Upper lobe of right lung (tissue), 1 donor: ENCODE measurements at places on chromosomes 1 and 21. TPM values are rescaled to one million over a fixed set of nuclear protein-coding genes. Genes with fewer than 3 reads are reported as not detected.

Gene ZBTB21
- total RNA-seq = 17.8 TPM

Gene TNFRSF8
- 1.8 TPM for total RNA-seq

Gene CSMD2
- total RNA-seq = 0.67 TPM

Gene COL11A1
- 1.7 TPM for total RNA-seq

Gene HSPA6
- 10.9 TPM for total RNA-seq

Gene TFF3
- 19.6 TPM for total RNA-seq

Gene TYW3
- 18.4 TPM for total RNA-seq

GRCh38 chr1:66003690-66004089 lies 211.0 kb downstream of the PDE4B start:
- DNase-seq = no peak

DNA sequence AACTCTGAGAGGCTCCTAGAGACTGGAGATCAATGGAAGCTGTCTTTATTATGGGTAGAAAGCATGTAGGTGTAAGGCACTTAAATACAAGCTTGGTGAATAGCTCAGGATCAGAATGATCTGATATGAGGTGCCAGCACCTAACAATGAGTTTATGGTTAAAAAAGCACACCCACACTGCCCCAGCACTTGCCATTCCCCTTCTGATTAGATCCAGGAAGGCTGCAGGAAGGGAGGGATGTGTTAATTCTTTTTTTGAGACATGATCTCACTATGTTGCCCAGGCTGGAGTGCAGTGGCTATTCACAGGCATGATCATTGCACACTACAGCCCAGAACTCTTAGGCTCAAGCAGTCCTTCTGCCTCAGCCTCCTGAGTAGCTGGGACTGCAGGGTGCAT lies 71.8 kb upstream of the IVNS1ABP start:
- no peak for DNase-seq

- DNase-seq = no peak
Measured at GRCh38 chr1:39689635-39690034, 1.6 kb downstream of the HPCAL4 start.

DNA sequence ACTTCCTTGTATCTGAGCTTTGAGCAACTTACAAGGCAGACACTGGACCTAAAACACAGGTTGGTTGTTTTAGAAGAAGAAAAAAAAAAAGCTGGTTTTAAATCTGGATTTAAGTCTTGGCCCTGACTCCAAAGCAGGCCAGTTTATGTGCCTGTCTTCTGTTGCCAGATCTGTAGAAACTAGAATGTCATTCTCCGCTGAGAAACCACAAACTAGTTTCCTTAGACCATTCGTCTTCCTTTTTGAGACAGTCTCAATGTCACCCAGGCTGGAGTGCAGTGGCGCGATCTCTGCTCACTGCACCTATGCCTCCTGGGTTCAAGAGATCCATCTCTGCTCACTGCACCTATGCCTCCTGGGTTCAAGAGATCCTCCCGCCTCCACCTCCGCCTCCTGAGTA lies 33.9 kb downstream of the APP start:
- no peak for DNase-seq

DNA sequence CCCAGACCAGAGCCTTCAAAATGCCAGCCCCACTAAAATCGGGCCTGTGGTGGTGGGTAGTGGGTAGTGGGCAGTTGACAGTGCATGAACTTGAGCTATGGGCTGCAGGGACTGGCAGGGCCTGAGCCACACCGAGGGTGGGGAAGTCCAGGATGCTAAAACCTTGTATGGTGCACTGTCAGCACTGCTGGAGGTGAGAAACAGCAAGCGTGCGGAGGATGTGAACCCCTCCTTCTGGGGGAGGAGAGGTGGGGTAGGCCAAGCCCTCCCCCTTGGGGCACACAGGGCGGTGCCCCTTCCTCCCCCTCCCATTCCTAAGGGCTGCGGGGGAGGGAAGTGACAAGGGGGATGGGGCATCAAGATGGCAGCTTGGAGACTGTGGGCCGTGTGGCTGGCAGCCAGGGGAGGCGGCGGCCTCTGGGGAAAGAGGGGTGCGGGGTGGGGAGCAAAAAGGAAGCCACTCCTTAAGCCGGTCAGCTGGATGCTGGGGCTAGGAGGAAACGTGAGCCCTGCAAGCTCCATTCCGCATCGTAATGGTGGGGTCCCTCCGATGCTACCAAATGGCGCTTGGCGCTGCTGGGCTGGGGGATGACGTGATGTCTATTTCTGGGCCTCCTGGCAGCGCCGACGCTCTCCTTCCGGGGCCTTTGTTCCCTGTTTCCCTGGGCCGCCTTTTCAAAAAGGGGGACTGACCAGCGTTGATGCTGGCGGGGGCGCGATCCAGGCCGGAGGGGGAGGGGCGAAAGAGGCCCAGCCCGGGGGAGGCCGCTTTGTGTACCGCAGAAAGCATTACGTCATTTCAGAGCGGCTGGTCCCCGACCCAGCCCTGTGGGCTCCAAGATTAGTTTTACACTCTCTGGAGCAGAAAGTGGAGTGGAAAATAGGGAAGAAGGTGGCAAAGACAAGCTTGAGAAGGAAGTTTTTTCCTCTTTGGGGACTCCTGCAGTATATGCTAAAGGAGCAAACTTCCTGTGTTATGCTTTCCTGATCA lies 809 bp downstream of the SYT11 start:
- DNase-seq = peak; percentile 74

- no peak for DNase-seq
Measured at GRCh38 chr1:224302947-224303346, 27.0 kb downstream of the NVL start.

GRCh38 chr1:11787251-11787803 lies 18.4 kb downstream of the MTHFR start:
- peak; percentile 88 for DNase-seq

- DNase-seq = no peak
Measured at GRCh38 chr1:155834296-155834926, 22.6 kb downstream of the GON4L start.

DNA sequence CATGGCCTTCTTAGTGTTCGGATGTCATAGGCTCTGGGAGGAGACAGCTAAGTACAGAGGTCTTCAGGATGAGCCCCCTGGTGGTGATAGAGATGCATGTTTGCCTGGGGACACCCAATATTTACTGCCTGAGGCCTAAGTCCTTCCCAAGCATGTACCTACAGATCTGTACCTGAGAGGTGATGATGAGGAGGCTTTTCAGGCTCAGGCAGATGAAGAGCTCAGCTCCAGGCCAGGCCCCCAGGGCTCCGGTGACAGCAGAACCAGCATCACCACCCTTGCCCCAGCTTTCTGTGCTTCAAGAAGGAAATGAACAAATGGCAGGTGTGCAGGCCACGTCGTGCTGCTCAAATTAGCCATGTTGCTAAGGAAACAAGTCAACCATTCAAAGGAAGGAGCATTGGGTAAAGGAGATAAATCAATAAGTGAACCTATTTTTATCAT lies 21.1 kb downstream of the CACNA1E start:
- no peak for DNase-seq

DNA sequence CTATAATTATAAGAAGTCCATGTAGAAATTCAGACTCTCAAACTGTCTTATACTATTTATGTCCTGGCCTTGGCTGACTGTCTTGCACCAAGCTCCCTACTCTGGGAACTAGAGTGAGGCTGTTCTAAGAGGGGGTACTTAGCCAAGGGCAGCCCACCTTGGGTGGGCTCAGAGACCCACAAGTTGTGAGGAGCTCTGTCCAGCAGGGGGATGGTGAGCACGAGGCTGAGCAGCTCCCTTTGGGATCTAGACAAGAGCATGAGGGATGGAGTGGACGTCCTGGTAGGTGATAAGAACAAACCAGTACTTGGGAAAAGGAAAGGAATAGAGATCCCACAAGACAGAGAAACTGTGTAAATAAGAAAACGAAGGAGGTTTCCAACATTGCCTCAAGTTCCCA lies 127.1 kb upstream of the SLC44A3 start:
- DNase-seq = no peak

DNA sequence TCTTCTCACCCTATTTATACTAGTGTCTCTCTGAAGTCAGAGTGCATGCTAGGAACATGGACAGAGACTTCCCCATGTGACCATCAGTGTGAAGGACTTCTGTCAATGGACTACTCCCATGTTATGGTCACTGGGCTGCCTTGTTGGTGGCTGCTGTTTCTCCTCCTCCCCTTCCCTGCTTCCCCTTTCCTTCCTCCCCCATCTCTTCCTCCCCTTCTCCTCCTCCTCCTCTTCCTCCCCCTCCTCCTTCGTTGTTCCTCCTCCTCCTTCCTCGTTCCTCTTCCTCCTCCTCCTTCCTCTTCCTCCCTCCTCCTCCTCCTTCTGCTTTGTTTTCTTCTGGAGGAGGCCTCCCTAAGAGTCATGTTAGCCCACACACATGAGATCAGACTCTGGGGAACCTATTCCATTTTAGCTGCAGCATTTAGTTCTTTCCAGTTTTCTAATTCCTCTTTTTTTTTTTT lies 35.8 kb downstream of the IER5 start:
- DNase-seq = no peak

- DNase-seq = no peak
Measured at GRCh38 chr1:44090429-44091252, 28.0 kb upstream of the KLF17 start.

- DNase-seq = no peak
Measured at GRCh38 chr1:17239420-17239819, 9.5 kb upstream of the PADI3 start.

DNA sequence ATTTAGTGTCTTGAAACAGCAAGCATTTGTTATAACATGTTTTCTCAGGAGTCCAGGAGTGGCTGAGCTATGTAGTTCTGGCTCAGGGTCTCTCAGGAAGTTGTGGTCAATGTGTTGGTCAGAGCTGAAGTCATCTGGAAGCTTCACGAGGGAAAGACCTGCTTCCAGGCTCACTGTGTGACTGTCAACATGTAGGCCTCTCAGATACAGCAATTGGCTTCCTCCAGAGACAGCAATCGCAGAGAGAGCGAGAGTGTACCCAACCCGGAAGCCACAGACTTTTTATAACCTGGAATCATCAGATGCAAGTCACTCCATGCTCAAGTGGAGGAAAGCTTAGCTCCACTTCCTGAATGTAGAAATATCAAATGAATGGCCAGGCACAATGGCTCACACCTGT lies 40.9 kb downstream of the TNFRSF9 start:
- no peak for DNase-seq

- DNase-seq = no peak
Measured at GRCh38 chr21:33028773-33029384, 3.1 kb downstream of the OLIG2 start.

GRCh38 chr1:228733576-228733975 lies 1.7 kb upstream of the RHOU start:
- DNase-seq = no peak

- DNase-seq = peak; percentile 67
Measured at GRCh38 chr1:47532921-47533792, 95.3 kb downstream of the FOXD2 start.

GRCh38 chr1:21162740-21163464 lies 13.8 kb downstream of the EIF4G3 start:
- no peak for DNase-seq

DNA sequence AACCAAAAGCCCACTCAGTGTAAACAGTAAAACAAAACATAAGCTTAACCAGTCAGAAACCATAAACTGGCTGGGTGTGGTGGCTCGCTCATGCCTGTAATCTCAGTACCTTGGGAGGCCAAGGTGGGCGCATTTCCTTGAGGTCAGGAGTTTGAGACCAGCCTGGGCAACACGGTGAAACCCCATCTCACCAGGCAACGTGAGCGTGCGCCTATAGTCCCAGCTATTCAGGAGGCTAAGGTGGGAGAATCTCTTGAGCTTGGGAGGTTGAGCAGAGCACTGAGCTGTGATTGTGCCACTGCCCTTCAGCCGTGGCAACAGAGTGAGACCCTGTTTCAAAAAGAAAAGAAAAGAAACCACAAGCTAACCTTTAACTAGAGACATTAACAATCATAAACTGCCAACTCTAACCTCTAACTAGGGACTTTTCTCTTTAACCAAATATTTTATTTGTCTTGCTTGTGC lies 13.1 kb upstream of the PRRC2C start:
- DNase-seq = no peak

DNA sequence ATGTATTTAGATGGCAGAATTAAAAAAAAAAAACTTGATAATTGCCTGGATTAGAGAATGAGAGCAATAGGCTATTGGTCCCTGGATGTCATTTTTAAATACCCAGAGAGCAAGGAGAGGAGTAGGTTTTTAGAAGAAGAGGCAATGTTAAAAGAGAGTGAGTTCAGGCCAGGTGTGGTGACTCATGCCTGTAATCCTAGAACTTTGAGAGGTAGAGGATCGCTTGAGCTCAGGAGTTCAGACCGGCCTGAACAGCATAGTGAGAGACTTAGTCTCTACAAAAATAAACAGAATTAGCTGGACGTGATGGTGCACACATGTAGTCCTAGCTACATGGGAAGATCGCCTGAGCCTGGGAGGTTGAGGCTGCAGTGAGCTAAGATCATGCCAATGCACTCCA lies 15.9 kb upstream of the MUTYH start:
- no peak for DNase-seq

DNA sequence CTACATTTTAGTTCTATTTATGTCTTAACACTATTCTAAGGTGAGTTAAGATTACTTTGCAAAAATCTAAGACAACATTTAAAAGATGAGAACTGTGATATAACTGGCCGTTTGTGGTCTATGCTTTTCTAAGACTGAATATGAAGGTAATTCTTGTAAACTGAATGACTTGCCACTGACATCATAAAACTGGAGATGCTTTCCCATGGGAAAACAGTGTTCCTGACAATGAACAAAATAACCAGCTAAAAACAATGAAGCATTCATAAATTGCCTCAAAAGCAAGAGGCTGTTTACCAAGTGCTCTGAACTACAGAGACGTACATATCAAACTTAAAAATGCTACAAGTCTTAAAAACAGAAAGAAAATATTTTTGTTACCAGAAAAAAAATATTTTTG lies 54.7 kb downstream of the APP start:
- no peak for DNase-seq

DNA sequence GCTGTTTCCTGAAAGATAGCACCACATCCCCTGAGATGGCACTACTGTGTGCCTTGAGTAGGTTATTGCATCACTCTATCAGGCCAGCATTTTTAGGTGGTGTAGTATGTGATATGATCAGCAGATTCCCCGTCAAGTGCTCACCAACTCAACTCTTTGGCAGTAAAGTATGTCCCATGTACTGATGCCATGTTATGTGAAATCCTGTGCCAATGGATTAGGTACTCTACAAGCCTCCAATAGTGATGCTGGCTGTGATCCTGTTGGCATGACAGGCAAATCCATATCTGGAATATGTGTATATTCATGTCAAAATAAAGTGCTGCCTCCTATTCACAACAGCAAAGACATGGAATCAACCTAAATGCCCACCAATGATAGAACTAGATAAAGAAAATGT lies 137.2 kb upstream of the CAMK1G start:
- DNase-seq = no peak

DNA sequence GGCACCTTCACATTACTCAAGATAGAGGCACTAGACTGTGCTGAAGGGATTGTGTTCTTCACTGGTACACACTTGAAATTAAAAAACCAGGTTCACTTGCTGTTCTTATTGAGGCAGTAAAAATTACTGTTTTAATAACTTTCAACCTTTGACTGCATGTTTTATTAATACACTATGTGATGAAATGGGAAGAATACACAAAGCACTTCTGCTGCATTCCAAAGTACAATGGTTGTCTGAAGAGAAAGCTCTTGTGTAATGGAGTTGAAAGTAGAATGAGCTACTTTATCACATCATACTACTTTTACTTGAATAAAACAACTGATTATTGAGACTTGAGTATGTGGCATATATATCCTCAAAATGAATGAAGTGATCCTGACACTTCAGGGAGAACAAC lies 49.7 kb downstream of the LRRC8C start:
- DNase-seq = no peak

- DNase-seq = no peak
Measured at GRCh38 chr1:208312706-208313105, 68.5 kb upstream of the PLXNA2 start.
